ENCODE measurements at places on chromosomes 2 and 18.

- no peak for DNase-seq
Measured at GRCh38 chr18:32769071-32769585, 3.7 kb downstream of the KLHL14 start.

- no peak for DNase-seq
Measured at GRCh38 chr2:127011231-127011661, 95.7 kb downstream of the BIN1 start.

DNA sequence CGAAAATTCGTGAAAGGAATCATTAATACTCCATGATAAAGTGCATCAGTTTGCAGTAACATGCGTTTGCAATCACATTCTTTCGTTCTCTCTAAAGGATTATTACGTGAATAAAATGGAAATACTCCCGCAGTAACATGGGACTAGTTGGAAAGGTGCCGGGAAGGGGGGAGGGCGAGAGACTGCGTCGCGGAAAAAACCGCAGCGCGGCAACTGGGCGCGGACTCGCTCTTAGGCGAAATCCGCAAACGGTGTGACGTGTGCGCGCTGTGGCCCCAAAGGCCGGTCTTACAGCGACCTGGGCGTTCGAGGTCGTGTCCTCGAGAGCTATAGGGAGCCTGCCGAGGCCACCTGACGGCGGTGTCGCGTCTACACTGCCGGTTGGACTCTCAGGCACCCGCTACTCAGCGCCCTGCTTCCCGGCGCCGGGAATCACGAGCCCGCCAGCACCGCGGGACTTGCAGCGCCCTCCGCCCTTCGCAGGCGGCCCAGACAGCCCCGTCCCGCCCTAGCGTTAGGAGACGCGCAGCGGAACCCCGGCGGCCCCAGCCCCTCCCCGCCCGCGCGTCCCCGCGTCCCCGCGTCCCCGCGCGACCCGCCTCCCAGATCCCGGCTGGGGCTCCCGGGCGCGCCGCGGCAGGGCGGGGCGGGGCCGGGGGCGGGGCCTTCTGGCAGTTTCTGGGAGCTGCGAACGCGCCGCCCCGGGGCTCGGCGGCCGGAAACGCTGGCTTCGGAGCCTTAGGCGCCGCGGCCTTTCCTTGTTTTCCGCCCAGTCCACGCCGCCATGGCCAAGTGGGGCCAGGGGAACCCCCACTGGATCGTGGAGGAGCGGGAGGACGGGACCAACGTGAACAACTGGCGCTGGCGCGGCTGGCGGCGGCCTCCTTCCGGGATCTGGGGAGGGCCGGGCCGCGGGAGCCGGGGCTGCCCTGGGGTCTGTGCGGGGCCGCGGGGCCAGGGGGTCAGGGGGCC, 15.1 kb downstream of the C2orf74 start:
- DNase-seq = peak; percentile 78

- DNase-seq = no peak
Measured at GRCh38 chr2:241617431-241618154, 19.4 kb downstream of the THAP4 start.

Measured in SW 1271 (cell line).